ENCODE measurements at places on chromosomes 7 and 10. TPM values are rescaled to one million over a fixed set of nuclear protein-coding genes. Genes with fewer than 3 reads are reported as not detected.

SPDYE2 gene
- polyA plus RNA-seq: 1.1 TPM

THSD7A gene
- polyA plus RNA-seq: 89.8 TPM

WIPF3 gene
- polyA plus RNA-seq: 5.0 TPM

FAM241B gene
- 9.2 TPM for polyA plus RNA-seq

BAMBI gene
- polyA plus RNA-seq: 49.7 TPM

SFRP4 gene
- 1.5 TPM for polyA plus RNA-seq

SPDYE3 gene
- 8.1 TPM for polyA plus RNA-seq

LIPJ gene
- 0.53 TPM for polyA plus RNA-seq

CACNB2 gene
- polyA plus RNA-seq: 3.6 TPM

CRPPA gene
- 4.4 TPM for polyA plus RNA-seq

DOCK4 gene
- polyA plus RNA-seq: 22.7 TPM

RBP4 gene
- polyA plus RNA-seq: 0.68 TPM

ZNF716 gene
- polyA plus RNA-seq: 0.03 TPM

GNA12 gene
- 42.3 TPM for polyA plus RNA-seq

ANKRD30A gene
- not detected for polyA plus RNA-seq
